Esophagus muscularis mucosa (tissue), 4 donors: ENCODE measurements at places on chromosomes 1 and 21. TPM values are rescaled to one million over a fixed set of nuclear protein-coding genes. Genes with fewer than 3 reads are reported as not detected.

The SEMA4A gene
- 3.3 TPM for total RNA-seq

The PAX7 gene
- not detected for total RNA-seq

The IGSF9 gene
- 0.23 TPM for total RNA-seq

The LIN28A gene
- not detected for total RNA-seq

The CFAP141 gene
- not detected for total RNA-seq

The SPATA21 gene
- total RNA-seq = not detected

The ORC1 gene
- 0.32 TPM for total RNA-seq

The FAM78B gene
- 1.2 TPM for total RNA-seq

The FAM177B gene
- total RNA-seq = 0.42 TPM

The ST6GALNAC3 gene
- total RNA-seq = 2.1 TPM

The CHIT1 gene
- 0.17 TPM for total RNA-seq

The LCE4A gene
- total RNA-seq = not detected
